ENCODE measurements at places on chromosomes 5 and 9.

- no peak for DNase-seq
These were observed 19.9 kb downstream of the P4HA2 start for GRCh38 chr5:132207778-132208177.

DNA sequence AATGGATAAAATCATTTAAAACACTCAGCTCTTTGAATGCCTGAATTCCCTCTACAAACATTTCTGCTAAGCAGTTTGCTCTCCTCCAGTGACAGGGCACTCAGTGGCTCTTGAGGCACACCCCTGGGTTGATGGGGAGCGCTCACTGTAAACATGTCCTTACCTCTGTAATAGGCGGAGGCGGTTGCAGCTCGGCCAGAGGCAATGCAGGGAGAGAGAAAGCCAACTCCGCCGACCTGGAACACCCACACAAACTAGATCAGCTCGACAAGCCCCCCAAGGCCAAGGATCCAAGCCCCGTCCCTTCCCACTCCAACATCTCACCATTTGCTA is 329 bp downstream of the CDC23 start:
- no peak for DNase-seq

DNA sequence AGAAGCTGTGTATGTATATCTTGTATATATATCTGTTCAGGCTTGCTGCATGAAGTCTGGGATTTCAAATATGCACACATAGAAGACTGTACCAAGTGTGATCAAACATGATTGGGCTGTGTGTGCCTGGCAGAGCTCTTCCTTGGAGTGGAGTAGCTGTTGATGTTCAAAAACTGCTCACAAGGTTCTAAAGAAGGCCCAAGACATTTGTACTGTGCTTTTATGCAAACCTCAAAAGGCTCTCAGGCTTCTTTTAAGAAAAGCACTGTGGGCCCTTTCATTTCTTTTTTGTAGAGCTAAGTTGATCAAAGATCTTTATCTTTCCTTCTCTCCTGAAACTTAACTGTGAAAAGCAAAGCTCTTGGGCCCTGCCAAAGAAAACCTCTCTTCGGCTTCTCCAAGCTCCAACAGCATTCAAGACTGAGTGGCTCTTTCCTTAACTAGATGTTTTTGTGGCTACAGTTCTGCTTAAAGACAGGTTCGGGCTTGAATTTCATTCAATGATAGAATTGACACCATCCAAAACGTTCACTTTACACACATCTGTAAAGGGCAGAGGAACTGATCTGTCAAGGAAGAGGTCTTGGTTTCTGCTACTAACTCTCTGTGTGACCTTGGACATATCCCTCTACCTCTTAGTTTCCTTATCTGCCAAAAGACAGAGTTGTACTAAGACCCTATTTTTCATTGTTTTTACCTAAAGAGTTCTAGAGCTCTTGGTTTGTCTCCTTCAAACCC is 105.8 kb upstream of the IL6ST start:
- DNase-seq: no peak

DNA sequence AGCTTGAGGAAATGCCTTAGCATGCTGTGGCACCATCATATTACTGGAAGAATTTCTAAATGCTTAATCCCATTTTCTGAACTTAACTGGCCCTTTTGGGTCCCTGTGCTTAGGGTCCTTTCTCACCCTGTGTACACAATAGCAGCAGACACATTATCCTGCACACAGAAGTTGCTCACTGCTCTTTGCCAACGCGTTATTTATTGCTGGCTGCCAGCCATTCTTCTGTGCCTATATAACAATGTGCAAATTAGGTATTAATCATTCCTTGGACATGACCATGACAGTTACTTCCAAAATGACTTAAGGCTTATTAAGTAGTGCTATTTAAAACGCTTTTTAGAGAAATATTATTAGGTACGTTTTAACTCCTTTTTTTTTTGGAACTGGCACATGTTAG is 134.7 kb downstream of the FBN2 start:
- no peak for DNase-seq

DNA sequence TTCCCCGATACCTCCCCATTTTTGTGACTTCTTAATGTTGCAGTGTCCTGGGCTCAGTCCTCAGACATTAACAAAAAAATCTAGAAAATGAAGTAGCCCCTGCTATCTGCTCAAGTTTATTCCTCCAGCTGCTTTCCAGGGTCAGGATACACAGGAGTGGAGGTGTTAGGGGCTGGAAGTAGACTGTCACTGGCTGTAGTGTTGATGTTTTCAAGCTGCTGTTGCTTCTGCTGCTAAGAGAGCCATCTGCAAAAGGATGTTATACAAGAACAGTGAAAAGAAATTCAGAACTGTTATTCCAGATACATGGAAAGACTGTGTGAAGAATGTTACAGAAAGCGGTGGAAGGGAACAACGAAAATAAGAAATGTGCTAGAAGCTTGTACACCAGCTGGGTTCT is 10.7 kb downstream of the CD14 start:
- DNase-seq: no peak

GRCh38 chr9:15543047-15543813 is 9.6 kb upstream of the CCDC171 start:
- DNase-seq: no peak

DNA sequence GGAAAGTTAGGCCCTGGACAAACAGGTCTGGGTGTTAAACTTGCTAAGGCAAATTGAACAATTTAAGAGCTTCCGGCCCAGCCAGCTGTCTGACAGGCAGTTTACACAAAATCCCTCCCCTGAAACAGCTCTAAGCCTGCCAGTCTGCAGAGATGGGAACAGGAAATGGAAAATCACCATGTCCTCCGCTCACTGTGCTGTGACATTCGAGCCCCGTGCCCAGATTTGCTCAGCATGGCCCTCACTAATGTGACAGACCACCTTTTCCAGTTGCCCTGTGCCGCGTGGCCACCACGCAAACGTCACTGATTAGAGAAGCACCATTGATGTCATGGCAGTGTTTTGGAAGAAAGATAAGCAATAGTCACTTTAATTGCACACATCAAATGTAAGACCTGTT is 41.0 kb downstream of the CCNJL start:
- DNase-seq: no peak

DNA sequence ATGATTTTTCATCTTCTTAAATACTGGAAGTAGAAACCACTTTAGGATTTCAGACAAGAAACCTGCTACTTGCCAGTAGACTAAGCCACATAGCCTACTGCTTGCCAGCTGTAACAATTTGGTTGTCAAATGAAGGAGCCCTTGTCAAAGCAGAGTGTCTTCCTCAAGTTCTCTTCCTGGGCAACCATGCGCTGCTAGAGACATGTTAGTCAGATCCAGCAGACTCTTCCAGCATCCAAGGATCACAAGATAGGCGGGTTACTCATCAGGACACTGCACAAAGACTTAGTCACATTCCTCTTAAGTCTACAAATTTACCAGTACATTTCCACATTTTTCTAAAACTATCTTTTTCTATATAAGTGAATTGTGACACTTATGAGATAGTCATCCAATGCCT is 24.4 kb downstream of the SKIC3 start:
- DNase-seq: no peak

- DNase-seq: no peak
These were observed 194.1 kb downstream of the ROR2 start for GRCh38 chr9:91755761-91756509.

DNA sequence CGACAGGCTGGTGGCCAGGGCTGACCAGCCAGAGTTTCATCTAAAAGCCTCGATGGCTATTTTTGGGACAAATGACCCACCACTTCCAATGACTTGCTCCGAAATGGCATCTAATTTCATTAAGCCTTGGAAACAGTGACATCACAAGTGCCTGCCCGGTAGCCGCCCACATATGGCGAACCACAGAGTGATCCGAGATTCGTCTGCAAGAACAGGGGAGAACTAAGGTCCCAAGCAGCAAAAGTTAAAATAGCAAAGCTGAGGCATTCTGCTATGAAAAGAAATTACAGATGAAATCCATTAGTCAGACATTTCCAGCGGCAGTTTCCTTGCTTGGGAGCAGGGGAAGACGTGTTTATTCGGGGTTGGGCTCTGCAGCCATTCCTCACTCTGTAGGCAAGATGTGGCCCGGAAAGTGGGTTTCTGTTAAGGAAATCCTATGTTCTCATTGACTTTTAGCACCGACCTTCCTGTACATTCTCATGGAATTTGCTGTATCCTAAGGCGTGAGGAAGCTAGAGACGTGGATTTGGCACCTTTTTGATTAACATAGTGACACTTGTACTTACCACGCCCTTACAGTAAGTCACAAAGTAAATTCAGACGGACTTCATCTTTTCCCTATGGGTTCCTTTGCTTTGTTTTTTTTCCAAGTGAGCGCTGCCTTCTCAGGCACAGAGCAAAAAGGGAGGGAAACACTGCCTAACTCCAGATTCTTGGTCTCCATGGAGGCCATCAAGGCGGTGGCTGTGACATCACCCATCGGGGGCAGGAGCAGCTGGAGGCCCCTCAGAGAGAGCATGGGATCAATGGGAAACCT is 45.1 kb downstream of the ERGIC1 start:
- DNase-seq: no peak

DNA sequence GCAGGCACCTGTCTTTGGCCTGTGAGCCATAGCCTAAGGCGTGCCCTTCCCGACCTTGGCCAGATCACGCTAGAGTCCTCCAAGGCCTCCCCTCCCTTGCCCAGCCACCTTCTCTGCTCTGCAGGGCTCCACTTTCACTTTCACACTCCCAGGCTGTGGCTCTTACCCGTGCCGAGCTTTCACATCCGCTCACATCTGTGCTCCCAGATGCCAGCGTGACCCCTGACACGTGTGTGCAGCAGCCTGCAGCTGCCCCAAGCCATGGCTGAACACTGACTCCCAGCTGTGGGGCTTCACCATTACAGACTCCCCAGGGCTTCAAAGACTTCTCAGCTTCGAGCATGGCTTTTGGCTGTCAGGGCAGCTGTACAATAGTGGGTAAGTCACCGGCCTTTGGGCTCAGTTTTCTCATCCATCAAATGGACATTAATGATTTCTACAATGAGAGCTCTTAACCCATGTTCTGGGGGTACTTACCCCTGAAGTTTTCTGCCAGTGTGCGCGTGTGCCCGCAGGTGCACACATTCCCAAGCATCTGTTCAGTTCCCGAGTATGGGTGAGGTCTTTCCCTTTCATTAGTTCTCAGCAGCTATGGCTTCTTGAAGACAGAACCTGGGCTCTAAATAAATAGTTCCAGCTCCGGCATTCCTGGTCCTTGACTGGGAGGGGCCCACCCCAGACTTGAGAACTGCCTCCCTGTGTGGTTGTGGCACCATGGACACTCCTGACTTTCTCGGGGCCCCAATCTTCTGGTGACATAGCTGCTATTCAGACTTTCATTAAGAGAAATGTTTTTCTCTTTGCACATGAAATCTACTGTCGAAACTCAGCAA is 118.6 kb downstream of the RGS3 start:
- DNase-seq: peak; percentile 65

- DNase-seq: no peak
These were observed 185.0 kb downstream of the GLIS3 start for GRCh38 chr9:4114569-4115505.

DNA sequence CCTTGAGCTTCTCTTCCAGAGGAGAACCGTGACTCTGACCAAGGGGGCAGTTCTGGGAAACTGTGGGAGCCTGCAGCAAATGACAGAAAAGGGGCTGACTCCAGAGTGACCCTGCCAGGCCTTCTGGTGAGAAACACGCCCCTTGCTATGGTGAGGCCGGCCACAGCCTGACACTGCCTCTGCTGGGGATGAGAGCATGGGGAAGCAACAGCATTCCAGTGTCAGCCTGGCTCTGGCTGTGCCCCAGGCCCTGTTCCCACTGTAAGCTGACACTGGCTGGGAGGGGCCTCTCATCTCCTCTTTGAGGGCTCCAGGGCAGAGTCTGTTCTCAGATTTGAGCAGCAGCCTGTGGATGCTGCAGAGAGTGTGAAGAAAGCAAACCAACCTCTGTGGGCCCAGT is 180.0 kb upstream of the IL12B start:
- no peak for DNase-seq

GRCh38 chr9:37732952-37733351 is 20.7 kb upstream of the TRMT10B start:
- DNase-seq: no peak

- DNase-seq: no peak
These were observed 96.5 kb upstream of the SLCO6A1 start for GRCh38 chr5:102595332-102595731.

DNA sequence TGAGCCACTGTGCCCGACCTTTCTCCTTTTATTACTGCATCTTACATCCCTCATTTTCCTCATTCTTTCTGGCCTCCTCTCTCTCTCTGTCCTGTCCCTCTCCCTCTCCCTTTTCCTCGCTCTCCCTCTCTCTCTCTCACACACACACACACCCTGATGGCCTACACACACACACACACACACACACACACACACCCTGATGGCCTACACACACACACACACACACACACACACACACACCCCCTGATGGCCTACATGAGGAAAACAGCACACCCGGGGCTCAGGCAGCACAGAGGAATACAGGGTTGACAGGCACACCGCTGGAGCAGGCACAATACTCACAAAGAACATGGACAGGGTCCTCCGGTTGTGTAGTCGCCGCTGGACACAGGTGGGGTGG is 3.8 kb upstream of the FCHSD1 start:
- no peak for DNase-seq

GRCh38 chr9:134778841-134779411 is 101.7 kb upstream of the FCN2 start:
- DNase-seq: no peak

DNA sequence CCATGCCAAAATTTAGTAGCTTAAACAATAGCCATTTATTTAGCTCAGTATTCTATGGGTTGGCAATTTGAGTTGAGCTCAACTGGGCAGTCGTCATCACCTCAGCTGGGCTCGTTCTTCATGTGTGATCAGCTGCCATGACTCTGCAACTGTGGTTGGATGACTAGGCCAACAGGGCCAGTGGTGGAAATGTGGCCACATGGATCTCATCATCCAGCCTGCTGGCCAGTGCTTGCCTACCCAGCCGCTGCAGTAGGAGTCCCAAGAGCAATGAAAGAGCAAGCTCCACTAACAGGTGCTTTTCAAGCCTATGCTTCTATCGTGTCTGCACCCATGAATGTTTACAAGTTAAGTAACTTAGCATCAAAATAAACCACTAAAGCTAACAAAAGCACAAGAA is 158.0 kb downstream of the ATPSCKMT start:
- DNase-seq: no peak

GRCh38 chr5:2181557-2181956 is 298.8 kb upstream of the IRX4 start:
- DNase-seq: no peak

GRCh38 chr9:91164724-91165520 is 196.8 kb downstream of the AUH start:
- peak; percentile 41 for DNase-seq

DNA sequence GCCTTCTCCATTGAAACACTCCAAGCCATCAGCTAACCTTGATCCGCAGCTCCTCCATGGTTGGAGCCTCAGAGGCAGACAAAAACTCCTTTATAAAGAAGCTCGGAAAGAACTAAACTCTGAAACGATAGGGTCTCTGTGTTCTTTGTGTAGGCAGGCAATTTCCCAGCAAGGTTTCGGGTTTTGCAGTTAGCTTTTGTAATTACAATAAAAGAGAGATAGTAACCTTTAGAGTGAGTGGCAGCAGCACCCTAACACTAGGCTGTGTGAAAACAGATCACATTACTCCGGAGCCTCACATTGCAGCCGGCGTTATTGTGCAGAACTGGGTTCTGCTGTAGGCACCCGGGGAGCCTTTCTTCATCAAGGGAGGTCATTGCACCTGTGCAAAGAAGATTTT is 115.8 kb upstream of the MAP3K1 start:
- no peak for DNase-seq

Measured in activated T-helper 1 cell treated with Interleukin-2 at 50 U/mL for 16 hours (primary cell).